ENCODE measurements at places on chromosomes 2 and 18.

DNA sequence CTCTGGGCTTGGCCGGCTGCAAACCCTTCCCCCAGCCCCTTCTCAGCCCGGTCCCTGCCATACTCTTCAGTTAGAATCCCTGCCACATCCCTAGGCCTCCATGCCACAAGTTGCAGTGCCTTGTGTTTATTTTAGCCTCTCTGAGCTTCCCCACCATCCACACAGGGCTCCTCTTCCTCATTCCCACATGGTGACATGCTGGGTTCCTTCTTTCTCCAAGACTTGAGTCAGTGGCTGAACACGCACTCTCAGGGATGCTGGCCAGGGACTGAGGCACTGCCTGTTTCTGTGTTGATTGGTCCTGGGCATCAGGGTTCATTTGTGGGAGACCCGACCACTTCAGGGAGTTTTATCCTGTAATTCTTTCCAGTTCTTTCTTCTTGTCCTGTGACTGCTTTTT, 56.3 kb downstream of the KCNS3 start:
- DNase-seq = no peak

GRCh38 chr18:44624052-44624451, 56.6 kb upstream of the SETBP1 start:
- no peak for DNase-seq

GRCh38 chr2:126303113-126303512, 352.8 kb upstream of the GYPC start:
- DNase-seq = no peak

DNA sequence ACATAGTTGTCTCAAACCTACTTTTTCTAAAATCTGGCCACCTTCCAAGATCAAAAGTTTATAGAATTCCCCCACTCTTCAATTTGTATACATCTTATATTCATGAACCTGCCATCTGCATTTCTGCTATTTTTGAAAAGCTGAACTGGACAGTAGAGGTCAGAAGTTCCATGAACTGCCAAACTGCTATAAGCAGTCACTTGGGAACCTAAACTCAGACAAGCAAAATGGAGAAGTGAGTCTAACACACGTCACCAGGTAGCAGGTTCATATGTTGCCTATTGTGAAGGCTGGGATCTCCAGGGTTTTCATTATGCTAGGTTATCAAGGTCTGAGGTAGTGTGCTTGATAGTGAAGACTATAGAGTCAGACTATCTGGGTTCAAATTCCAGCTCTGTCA, 2.0 kb upstream of the MYO1B start:
- DNase-seq = no peak

DNA sequence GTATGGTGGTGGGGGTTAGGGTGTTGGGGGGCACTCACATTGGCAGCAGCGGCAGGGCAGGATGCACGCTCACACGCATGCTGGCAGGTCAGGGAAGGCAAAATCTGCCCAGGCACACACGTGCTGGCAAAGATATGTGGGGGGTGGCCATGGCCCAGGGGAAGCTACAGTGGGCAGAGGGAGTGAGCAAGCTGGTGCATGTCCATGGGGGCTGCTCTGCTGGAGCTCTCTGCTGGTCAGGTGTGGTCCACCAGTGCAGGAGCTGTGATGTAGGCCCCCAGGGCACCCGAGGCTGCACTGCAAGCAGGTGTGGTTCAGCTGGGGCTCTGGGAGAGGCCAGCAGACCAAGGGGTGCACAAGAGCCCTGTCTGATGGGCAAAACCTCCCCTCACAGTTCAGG, 491.5 kb upstream of the TNP1 start:
- DNase-seq = no peak

- peak; percentile 7 for DNase-seq
Measured at GRCh38 chr2:8918412-8918811, 81.0 kb upstream of the KIDINS220 start.

GRCh38 chr2:131036269-131036668, 57.0 kb downstream of the FAM168B start:
- no peak for DNase-seq

- no peak for DNase-seq
Measured at GRCh38 chr2:184551626-184552025, 46.7 kb upstream of the ZNF804A start.

Measured in NCI-H1105 treated with DMSO at 0.1 percent for 48 hours (cell line).